CMK (cell line): ENCODE measurements at places on chromosomes 7 and 10.

DNA sequence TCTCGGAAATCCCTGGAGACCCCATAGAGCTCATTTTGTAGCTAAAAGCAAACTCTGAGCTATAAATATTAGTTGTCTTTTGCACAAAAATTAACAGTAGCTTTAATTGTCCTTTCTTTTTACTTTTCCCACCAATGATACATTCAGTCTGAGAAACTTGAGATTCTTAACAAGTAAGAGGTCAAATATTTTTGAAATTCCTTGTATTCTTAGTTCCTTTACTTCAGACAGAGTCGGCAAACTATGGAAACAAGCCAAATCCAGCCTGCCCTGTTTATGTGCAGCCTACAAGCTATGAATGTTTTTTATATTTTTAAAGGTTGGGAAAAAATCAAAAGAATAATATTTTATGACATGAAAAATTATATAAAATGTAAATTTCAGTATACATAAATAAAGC is 146.6 kb downstream of the CTNNA3 start:
- no peak for DNase-seq

- no peak for DNase-seq
Observed at GRCh38 chr7:118104812-118105441, 79.0 kb upstream of the LSM8 start.

DNA sequence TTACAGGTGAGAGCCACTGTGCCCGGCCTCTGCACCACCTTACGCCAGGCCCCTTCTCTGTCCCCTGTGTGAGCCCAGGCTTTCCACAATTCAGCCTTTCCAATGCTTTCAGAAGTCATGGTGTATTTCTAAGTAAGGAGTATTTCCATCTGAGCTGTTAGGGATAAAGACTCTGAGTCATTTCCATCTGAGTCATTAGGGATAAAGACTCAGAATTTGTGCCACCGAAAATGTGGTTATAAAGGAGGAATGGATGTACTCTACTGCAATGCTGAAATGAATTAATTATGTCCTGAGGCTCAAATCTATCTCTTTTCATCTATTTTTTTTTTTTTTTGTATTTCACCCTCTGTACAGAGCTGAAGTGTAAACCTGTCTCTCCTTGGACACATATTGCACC is 84.0 kb downstream of the GATA3 start:
- DNase-seq = no peak

GRCh38 chr10:35559416-35559815 is 45.7 kb upstream of the GJD4 start:
- DNase-seq = no peak

- peak; percentile 83 for DNase-seq
Observed at GRCh38 chr7:129771201-129771927, 159.8 kb downstream of the NRF1 start.

DNA sequence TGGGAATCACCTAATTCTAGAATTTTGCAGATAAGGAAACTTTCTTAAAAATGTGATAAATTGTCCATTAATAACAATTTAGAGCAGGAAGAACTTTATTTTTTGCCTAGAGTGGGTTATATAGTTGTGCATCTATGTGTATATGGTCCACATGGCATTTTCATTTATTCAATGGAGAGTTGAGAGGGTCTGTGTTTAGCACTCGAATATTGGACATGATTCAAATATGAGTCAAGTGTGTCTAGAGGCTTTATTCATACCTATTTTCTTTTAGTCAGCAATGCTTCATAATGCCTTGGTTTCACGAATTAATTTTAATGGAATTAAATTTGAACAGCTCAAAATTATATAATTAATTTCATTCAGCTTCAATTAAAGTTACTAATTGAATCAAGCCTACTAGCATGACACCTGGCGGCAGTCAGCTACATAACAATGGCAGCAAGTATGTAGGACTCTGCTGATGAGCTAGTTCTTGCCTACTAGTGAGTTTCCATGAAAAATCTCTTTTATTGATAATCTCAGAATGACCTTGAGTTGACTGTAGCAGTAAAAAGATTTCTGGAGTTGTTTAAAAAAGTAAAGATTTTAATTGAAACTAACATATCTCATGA is 17.7 kb downstream of the MDFIC start:
- DNase-seq = no peak

- no peak for DNase-seq
Observed at GRCh38 chr10:17609523-17610079, 7.6 kb downstream of the HACD1 start.

DNA sequence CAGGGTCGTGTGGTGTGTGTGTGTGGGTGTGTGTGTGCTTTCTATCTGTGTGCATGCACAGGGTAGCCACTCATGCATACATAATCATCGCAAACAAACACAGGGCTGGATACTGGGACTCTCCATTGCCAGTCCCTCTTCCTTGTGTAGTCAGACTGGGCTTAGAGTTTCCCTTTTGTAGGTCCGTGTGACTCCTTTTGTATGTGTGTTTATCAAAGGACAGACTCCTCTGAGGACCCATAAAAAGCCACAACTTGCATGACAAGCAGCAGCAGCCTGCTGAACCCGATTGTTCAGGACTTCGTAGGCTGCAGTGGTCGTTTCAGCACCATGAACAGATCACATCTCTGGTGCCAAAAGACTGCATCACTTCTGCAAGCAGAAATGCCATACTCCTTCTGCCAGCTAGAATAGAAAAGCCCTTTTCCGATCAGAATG is 895 bp downstream of the VSTM2A start:
- DNase-seq = no peak

GRCh38 chr7:105578496-105578895 is 2.8 kb downstream of the EFCAB10 start:
- no peak for DNase-seq

DNA sequence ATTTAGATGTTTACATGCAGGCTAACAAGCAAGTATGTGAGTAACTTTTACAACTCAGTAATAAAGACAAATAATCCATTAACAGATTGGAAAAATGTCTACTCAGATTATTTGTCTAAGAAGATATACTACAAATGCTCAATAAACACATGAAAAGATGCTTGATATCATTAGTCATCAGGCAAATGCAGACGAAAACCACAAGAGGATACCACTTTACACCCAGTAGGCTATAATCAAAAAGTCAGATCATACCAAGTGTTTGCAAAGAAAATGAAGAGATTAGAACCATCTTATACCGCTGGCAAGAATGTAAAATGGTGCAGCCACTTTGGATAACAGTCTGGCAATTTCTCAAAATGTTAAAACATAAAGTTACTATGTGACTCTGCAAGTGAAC is 84.1 kb downstream of the MALSU1 start:
- DNase-seq = no peak

- DNase-seq = no peak
Observed at GRCh38 chr7:32335107-32335506, 155.1 kb downstream of the LSM5 start.

GRCh38 chr7:150665896-150666295 is 19.6 kb upstream of the GIMAP2 start:
- DNase-seq = no peak

DNA sequence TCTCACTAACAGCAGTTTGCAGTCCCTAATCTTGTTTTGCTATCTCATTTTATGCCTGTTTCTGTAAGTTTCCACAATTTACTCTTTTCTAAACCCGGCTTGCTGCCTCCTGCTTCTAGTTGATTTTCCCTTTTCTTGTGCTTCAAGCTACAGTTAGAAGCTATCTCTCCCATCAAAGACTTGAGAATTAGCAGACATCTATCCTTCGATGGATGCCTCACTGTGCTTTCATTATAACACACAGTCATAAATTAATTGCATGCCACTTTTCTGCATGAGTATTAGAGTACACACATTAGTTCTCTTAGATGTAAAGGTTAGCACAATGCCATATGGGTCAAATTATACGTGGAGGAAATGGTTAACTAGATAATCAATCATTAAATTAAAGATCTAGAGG is 48.7 kb downstream of the SEMA3A start:
- DNase-seq = no peak

- DNase-seq = no peak
Observed at GRCh38 chr10:98901441-98902110, 334.1 kb downstream of the HPSE2 start.

GRCh38 chr10:88121361-88121760 is 257.9 kb downstream of the PTEN start:
- no peak for DNase-seq

DNA sequence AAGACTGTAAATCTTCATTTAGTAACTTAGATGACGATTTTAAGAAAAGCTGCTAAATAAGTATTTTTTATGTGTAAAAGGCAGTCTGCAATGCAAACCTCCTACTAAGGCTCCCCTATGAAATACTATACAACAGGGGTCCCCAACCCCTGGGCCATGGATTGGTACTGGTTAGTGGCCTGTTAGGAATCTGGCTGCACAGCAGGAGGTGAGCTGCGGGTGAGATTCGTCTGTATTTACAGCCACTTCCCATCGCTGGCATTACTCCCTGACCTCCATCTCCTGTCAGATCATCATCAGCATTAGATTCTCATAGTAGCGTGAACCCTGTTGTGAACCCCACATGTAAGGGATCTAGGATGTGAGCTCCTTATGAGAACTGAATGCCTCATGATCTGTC is 580.4 kb downstream of the MAGI2 start:
- DNase-seq = no peak

- no peak for DNase-seq
Observed at GRCh38 chr7:70778585-70778984, 353.4 kb upstream of the GALNT17 start.

- no peak for DNase-seq
Observed at GRCh38 chr10:104516986-104517385, 124.1 kb upstream of the SORCS3 start.

DNA sequence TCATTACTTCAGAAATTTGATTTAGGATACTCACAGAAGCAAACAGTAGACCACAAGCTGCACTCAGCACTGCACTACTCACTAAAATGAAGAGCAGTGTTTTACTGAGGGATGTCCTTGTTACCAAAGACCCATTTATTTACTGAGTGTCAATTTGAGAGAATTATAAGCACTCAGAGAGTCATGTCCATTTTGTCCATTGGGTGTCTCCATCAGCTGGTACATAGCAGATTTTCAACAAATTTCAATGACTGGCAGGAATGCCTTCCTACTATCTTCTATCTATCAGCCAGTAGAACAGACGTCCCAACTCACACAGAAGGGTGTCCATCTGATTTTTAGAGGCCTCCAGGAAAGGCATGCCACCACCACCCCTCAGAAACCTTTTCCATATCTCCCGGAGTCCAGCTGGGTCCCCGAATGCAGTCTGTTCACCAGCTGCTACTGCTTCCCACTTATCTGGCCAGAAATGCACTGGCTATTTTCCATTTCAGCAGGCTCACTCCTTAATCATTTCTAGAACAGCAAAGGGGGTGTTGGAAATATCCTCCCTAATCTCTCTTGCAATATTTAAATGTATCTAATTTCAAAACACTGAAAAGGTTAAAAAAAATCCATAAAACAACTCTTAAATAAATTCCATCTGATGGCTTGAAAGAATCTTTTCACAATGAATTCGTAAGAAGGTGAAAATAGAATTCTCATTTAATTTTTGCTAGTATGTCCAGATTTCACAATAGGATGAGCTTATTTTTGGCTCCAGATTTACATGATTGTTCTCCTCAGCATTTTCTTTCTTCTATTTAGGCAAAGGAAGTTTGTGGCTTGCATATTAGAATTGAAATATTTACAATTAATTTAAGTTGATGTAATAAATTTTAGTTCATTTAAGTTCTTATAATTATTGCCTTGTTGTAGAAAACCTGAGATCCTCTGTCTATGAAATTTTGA is 1164.0 kb upstream of the CELF2 start:
- no peak for DNase-seq

DNA sequence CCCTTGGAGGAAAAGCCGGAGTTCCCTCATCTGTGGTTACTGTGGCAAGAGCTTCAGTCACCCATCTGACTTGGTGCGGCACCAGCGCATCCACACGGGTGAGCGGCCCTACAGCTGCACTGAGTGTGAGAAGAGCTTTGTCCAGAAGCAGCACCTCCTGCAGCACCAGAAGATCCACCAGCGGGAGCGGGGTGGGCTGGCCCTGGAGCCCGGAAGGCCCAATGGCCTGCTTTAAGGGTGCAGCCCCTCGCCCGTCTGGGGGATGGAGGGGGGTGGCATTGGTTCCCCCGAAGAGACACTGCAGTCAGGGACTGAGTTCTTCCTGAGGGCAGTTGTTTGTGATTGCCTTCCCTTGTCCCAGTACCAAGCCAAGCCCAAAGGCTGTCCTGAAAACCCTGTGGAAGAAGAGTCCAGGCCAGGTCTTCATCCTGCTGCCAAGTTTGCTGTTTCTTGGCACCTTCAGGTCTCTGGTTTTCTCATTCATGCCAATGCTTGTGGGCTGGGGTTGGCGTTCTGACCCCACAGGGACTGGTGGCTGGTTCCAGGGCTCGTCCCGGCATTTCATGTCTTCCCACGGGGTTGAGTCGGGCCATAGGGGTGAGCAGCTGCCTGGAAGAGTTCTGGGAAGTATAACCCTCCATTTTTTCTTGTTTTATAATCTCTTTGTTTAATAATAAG is 7.7 kb upstream of the ZNF783 start:
- DNase-seq = no peak

- DNase-seq = no peak
Observed at GRCh38 chr10:127840884-127841283, 51.9 kb downstream of the CLRN3 start.

DNA sequence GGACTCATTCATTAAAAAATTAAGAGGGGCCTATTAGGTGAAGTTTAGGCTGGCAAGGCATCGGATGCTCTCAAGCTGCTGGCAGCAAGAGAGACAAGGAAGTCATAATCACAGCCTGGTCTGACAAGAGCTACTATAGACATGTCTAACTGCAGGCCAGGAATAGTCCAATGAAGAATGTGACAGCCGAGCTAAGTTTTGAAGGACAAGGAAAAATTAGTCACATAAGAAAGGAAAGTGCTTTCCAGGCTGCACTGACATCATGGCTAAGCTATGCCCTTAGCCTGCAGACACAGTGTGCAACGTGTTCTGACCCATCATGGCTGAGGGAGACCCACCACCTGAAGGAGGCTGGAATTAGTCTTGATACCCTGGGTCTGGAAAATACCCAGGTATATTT is 281.1 kb downstream of the PLXNA4 start:
- no peak for DNase-seq

- no peak for DNase-seq
Observed at GRCh38 chr10:95655571-95656290, 780 bp downstream of the ALDH18A1 start.

DNA sequence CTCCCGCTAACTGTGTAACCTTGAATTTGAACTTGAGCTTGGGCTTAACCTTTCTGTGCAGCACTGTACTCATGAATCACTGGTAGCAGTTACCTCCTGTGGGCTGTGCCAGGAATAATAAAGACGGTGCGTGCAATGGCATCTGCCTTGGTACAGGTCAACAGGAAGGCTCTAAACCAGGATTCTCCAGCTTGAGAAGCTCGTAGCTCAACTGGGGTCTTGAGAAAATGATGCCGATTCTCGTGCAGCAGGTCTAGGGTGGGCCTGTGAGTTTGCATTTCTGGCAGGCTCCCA is 112.5 kb upstream of the ANLN start:
- no peak for DNase-seq
